LoVo (cell line): ENCODE measurements at places on chromosomes 12 and 14.

DNA sequence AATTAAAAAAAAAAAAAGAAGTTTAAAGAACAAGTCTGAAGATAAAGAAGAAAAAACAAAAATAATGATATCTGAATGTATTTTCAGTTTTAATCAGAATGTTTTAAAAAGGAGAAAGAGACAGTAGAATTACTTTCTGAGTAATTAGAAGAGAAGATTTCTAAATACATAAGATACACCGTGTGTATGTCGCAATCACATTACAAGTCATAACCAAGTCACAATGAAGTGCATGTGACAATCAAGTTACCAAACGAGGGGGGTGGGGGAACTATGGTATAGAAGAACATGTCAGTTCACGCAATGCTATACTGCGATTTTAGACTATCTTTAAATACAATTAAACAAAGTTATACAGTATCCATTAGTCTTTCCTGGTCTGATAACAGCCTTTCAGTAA lies 1464.1 kb upstream of the FLRT2 start:
- no peak for DNase-seq

DNA sequence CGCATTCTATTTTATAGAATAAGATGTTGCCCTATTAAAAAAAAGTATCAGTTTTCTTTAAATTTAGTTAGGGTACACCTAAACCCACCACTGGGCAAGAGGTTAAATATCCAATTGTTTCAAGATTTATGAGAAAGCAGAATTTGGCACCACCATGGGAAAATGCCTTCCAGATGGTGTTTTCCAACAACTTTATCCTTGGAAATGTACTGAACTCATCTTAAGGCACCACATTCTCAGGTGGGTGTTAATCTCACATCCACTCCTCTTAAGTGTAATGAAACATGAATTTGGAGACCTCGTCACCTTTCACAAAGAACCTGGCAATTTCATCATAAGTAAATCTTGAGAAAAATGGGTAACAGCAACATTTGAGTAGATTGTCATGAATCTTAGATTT lies 13.1 kb downstream of the CBX5 start:
- no peak for DNase-seq

GRCh38 chr12:25102402-25102801 lies 92.6 kb downstream of the DNAI7 start:
- no peak for DNase-seq

DNA sequence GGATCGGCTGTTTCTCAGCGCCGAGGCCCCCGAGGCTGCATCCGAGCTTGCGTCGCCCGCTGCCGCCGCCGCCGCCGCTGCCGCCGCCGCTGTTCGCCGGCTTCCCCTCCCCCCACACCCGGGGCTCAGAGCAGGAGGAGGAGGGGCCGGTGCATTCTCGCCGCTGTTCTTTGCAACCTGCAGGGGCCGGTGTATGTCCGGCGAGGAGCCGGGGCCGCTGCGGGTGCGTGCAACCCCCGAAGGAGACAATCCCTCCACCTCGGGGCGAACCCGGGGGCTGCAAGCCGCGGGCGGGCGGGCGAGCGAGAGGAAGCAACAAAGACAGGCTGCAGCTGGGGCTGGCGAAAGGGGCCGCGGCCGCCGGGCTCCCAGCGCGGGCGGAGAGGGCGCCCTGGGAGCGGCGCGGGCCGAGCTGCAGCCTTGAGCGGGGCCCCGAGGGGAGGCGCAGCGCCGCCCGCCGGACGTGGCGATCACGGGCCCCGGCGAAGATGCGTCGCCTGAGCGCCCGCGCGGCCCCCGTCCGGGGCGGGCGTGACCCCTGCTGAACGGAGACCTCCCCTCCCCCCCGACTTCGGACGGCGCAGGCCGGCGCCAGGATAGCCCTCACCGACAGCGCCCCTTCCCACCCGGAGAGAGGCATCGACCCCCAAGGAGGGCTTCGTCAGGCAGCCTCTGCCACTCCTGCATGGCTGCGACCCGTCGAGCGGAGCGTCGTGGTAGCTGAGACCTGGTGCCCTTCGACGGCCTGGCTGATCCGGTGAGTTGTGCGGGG lies 702 bp downstream of the FAM222A start:
- DNase-seq = peak; percentile 71

DNA sequence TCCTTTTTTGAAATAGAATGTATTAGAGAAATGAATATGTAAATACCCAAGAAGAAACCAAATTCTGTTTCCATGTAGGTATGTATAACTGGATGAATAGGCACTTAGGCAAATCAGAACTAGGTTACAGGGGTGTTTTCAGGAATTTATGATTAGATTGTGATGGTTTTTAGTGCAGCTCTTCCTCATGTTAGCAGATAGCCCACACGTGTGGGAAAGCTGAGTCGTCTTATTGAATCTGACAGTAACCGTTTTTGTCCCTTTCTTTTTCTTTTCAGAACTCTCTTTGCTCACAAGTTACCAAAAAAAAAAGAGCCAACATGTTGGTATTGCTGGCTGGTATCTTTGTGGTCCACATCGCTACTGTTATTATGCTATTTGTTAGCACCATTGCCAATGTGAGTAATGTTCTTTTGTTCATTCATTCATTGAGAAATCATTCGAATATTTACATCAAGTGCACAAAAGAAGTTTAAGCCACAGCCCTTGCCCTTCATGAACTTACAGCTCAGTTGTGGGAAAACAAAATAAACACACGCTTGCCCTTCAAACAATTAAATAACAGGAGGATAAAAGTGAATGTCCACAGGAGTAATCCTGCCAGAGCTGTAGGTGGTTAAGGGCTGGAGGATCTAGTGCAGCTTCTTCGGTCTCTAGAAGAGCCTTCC lies 14.8 kb downstream of the EMP1 start:
- DNase-seq = no peak

DNA sequence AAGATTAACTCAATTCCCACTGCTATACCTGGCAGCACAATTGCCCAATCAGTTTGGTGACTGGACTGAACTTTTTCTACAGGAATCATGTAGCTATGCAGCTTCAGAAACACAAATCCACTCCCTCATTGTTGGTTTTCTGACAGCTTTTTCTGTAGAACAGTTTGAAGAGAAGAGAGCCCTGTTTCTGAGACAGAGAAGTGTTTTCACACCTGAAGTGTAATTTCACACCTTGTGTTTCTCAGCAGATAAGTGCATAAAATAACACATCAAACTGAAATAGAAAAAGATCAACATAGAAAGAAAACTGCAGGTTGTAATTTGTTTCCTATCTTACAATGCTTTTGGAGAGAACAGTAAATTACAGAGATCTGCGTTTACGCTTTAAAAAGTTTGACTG lies 335.6 kb downstream of the SNAPC1 start:
- DNase-seq = no peak

GRCh38 chr12:56571121-56571520 lies 49.5 kb downstream of the RBMS2 start:
- DNase-seq = no peak

DNA sequence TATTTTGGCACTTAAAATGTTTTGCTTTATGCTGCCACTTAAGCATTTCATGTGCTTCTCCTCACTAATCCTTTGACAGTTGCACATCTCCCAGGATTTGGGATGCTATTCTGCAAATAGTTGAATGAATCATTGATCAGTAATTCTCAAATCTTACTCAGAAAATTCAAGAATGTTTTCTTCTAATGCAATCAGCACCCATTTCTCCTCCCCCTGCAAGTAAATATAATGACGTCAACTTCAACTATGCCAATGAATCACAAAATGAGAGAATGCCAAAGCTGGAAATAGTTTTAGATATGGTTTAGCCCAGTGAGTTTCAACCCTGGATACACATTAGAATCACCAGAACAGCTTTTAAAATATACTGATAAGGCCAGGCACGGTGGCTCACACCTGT lies 2.1 kb upstream of the BLOC1S1 start:
- DNase-seq = no peak

DNA sequence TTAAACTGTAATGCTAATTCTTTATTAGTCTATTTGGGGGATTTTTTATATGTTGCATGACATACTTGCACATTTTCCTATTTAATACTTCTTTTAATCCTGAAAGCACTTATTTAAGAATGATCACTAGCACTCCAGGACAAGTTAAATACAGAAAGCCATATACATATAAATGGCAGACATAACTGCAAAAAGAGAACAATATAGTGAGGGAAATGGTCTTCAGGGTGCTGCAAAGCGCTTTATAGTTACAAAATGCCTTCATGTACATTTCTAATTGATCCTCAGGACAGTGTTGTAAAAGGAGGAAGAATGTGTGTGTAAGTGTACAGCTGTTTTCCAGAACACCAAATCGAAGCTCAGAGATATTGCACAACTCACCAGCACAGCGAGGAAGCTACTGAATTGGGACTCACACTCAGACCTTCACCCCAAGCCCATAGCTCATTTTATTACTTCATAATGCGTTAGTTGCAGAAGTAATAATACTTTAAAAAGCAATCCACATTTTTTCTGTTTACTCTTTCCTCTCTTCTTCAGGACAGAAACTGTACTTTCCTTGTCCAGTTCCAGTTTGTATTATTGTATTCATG lies 428.2 kb downstream of the RAD51B start:
- DNase-seq = no peak

DNA sequence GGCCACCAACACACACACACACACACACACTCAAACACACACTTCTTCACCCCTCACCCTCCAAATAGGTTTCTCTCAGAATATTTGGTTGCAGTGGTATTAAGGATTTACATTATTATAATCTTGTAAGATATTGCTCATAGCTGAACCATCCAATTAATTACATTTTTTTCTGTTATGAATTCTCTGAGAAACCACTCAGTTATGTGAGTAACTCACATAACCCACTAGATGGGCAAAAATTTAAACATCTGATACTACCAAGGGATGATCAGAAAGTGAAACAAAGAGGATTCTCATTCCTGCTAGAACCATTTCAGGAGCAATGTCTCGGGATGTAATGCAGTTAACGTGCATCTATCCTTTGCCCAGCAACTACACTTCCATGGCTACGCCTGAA lies 31.6 kb downstream of the TMTC1 start:
- no peak for DNase-seq

DNA sequence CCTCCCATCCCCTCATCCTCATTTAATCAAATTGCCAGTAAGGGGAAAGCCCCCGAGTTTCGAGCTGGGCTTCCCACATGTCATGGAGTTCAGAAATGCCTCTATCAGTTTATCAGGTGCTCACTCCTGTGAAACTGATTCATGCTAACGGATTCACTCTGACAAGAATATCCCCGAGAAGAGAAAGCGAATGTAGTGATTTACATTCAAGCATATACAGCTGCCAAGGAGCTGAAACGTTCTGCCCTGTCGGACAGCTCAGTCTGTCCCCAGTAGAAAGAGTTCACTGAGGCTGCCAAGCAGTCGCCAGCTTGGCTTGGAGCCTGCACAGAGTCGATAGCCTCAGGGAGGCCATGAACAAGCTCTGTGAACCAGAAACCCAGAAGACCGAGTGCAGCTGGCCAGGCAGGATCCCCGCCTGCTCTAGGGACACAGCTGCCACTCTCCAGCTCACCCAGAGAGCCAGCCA lies 88.4 kb downstream of the TMCC3 start:
- no peak for DNase-seq

DNA sequence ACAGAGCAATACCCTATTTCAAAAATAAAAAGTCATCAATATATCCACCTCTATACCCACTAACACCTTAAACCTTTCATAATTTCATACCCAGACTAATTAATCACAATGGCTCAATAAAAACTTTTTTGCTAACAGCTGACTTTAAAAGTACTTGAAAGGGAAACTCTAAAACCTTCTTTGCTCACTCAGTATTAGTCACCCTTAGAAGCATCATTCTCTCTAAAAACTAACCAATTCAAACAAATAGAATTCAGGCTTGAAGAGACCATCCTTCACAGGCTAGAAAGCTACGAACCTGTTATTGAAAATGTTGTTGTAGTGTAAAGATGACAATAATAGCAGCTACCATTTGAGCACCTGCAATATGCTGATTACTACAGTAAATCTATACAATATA lies 37.2 kb downstream of the HECTD1 start:
- no peak for DNase-seq

DNA sequence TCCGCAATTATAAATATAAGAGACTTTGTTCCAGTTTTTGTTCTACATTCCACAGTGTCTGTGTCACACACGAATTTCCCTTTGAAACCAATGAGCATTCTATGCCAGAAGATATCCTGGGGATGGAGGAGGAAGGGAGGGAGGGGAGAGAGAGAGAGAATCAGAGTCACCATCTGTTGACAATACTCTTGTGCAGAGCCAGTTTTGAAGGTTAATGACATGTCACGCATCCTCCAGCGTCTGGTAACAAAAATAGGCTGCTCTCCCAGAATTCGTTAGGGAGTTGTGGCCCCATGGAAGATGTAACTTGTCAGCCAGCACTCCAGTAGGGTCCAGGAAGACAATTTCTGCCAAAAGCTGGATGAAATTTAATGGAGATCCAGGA lies 213.5 kb upstream of the KRR1 start:
- DNase-seq = peak; percentile 63

DNA sequence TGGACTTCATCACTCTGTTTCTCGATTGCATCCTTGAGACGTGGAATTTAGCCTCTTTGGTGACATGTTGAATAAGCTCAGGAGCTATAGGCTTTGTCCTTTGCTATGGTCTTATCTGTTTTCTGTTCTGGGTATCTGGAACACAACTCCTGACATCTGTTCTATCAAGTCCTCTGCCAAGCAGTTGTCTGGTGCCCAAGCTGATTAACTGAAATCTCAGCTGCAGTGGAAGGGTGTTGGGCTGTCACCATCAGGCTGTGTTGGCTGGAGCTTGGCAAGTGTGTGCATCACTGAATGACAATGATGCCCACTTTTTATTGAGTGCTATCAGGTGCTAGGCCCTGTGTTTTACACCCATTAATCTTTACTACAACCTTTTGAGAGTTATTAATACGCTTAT lies 77.8 kb downstream of the SMOC1 start:
- DNase-seq = no peak

- no peak for DNase-seq
These were observed 233.6 kb downstream of the C12orf50 start for GRCh38 chr12:87795555-87795954.

DNA sequence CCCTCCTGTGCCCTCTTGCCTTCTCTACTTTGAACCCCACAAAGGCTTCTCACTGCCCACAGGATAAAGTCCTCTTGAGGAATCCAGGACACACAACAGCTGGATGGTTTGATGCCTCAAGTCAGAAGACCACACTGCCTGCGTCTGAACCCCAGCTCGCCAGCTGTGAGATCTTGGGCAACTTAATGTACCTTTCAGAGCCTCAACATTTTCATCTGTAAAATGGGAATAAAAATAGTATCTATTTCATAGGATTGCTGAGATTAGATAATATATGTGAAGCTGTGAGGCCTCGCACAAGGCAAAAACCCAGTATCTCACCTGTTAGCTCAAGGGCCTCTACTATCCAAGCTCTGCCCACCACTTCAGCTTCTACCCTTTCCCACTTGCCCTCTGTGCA lies 2.3 kb downstream of the CINP start:
- DNase-seq = no peak

GRCh38 chr12:40565029-40565633 lies 127.1 kb upstream of the CNTN1 start:
- no peak for DNase-seq

- no peak for DNase-seq
These were observed 156.0 kb downstream of the TMTC3 start for GRCh38 chr12:88298014-88298682.

GRCh38 chr12:40253936-40254335 lies 29.1 kb downstream of the LRRK2 start:
- no peak for DNase-seq
